ENCODE measurements at places on chromosomes 16 and 17.

DNA sequence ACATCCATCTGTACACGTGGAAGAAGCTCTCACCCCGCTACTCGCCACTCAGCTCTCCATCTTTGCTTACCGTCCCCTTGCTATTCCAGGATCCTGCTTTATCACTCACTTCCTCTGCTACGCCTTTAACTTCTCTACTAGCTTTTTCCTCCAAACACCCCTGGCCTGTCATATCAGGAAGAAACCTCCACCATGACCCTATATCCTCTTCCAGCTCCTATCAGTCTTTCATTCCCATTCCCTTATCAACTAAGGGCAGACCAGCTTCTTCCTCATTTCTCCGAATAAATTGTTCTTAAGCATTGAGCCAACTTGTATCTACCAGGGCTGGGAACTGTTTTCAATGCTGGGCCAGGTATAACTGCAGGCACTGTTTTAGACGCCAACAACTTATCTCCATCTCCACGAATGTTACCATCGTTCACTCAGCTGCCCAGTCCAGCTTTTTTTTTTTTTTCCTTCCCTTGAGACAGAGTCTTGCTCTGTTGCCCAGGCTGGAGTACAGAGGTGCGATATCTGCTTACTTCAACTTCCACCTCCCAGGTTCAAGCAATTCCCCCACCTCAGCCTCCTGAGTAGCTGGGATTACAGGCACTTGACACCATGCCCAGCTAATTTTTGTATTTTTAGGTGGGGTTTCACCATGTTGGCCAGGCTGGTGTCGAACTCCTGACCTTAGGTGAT, 4.3 kb downstream of the IQCK start:
- no peak for DNase-seq

DNA sequence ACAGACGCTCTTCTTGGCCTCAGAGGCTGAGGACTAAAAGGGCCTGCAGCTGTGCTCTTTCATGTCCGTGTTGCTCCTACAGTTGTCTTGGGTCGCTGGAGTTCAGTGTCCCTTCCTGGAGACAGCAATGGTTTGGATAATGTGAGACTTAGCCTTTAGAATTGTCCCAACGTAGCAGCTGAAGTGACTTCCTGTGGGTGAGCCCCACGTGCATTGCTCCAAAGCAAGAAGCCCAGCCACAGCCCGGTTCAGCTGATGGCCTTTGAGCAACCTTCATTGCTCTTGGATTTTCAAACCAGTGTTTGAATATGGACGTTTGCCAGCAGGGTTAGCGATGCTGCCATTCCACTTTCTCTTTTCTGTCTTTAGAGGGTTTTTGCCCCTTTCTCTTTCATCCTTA, 19.7 kb downstream of the TMEM11 start:
- no peak for DNase-seq

- no peak for DNase-seq
Measured at GRCh38 chr17:62030264-62030663, 34.8 kb downstream of the MED13 start.

DNA sequence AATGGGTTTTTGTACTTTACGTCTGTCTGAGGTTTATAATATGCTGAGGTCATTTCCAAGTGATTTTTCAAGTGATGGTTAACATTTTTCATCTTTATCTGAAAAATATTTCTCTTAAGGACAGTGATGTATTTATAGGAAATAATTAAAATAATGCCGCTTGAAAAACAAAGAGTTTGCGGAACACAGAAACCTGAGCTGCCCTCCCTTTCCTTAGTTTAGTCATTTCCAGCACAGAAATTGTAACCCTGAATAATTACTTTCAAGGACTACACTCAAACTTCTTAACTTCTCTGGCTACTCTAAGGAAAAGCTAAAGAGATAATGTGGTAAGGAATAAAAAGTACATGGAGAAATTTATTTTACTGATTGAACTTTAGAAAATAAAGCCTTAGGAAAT, 54.6 kb downstream of the MRTFB start:
- DNase-seq, result no peak

DNA sequence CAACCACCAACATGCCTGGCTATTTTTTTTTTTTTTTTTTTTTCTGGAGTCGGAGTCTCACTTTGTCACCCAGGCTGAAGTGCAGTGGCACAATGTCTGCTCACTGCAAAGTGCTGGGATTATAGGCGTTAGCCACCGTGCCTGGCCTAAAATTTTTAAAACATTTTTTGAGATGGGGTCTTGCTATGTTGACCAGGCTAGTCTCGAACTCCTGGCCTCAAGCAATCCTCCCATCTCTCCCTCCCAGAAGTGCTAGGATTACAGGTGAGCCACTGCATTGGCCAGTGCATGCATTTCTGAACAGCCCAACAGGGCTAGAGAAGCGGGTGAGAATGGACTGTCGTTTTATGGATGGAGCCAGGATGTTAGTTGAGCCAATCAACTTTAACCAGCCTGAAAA, 72.4 kb downstream of the ERCC4 start:
- no peak for DNase-seq

DNA sequence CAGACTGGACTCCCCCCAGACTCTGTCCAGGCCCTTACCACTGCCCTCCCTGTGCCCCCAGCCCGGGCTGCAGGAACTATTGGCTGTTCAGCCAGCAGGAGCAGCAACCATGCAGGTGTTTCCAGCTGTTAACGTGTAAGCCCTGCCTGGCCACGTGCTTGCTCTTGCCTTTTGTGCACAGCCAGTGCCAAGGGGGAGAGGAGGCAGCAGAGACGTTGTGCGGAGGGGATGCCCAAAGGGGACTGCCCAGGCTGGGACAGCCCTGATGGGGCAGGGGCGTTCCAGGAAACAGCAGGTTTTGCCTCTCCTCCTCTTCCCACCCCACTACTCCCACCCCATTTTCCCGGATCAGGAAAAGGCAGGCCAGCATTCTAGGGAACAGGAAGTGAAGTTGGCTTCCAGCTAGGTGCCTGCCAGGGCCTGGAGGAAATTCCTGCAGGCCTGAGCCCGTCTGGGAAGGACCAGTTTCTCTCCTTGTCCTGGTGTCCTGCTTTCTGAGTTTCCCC, 16.7 kb upstream of the LASP1NB start:
- no peak for DNase-seq

DNA sequence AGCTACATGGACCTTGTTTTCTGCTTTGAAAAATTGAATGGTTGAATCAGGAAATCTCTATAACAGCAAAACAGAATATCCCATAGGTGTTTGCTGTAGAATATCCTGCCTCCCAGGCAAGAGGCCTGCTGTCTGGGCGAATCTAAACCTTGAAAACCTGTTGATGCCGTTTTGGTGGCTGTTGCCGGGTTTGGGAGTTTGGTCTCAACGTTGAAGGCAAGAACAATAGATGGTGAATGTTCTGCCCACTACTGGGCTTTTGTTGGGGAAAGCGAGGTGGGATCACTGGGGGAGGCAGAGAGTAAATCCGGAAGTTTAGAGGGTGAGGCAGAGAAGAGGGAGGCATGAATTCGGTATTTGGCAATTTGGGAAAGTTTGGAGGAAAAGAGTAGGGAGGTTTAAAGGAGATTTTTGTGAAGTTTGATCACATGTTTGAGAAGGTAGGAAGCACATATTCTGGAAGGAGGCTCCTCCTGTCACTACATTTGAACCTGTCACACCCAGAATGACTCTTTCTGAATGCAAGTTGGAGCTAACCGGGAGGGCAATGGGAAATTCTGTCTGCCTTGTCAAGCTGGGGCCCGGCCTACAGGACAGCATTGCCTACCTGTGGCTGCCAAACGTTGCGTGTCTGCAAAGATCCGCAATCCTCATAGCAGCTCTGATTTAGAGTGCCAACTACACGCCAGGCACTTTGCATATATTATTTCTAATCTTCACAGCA, 46.5 kb downstream of the GPRC5B start:
- no peak for DNase-seq

DNA sequence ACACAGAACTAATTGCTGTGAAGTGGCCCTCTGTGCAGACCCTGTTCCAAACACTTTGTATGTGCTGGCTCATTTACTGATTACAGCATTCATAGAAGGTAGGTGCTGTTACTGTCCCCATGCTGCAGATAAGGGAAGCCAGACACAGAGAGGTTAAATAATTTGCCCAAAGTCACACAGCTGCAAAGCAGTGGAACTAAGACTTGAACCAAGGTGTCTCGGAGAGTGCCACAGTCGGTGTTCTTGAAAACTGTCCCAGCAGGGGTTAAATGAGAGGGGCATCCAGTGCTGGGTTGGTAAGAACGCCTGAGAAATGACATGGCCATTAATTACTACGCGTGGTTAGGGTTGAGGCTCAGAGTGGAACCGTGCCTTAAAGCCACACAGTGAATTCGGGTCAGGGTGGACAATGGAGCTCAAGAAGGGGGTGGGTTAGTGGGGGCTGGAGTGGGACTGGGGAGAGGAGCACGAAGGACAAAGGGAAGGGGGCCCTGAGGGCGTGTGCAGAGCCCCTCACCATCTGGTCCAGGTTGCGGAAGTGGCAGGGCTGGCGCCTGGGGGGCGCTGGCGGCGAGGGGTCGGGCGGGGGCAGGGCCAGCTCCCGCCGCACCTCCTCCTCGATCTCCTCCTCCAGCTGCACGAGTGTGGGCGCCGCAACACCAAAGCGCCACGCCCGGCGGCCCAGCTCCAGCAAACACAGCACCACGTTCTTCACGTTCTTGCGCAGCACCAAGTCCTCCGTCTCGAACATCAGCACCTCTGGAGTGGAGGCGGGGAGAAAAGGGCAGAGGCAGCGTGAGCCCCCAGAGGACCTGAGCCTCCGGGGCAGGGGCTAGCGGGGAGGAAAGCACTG, 3.3 kb downstream of the GAS2L2 start:
- no peak for DNase-seq

DNA sequence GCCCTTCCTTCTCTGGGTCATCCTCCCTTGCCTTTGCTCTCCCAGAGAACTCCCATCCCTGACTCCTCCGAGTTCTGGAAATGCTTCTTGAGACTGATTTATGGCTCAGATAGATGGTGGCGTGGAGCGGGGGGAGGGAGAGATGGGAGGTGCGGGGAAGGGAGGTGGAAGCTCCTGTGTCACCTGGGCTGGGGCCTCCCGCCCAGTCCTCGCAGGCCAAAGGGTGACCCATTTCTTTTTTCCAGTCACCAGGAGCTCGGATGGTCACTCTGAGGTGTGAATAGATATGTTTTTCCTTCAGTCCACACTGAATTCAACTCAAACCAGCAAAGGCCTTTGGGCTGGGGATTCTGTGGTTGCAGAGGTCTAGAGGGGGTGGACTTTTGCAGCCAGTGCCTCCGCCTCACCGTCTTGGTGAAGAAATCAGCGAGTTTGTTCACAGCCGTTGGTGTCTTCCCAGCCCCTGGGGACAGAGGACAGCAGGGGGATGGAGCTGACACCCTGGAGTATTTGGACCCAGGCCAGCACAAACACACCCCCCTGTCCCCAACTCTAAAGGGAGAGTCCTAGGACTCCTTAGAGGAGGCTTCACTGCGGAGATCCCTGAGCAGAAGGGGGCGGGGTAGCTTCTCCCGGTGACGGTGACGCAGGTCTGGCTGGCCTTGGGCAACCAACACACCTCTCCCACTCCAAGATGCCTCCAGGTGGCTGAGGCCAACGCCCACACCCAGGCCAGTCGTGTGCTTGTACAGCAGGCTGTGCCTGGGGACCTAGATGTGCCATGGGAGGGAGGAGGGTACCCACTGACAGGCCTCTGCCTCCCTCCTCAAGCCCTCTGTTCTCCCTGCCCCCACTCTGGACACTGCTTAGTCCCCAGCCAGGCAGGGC, 80.6 kb downstream of the AMFR start:
- DNase-seq, result no peak

DNA sequence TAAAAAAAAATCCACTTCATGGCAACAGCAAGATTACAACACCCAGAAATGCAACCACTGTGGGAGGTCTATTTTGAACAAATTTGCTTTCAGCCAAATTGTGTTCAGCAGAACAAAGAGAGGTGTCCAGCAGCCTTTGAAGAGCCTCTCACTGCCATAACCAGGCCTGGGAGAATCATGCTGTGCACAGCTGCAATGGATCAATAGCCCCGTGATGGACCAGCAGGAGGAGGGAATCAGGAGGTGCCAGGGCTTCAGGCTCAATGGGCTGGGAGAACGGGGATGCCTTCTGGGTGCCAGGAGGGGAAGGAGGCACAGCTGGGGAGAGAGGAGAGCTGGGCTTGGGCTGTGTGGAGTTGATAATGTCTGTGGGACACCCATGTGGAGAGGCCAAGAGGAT, 366.2 kb upstream of the EEF2KMT start:
- no peak for DNase-seq

- no peak for DNase-seq
Measured at GRCh38 chr17:55760643-55761355, 9.9 kb downstream of the PCTP start.

GRCh38 chr17:81365148-81365600, 30.1 kb upstream of the BAHCC1 start:
- no peak for DNase-seq

DNA sequence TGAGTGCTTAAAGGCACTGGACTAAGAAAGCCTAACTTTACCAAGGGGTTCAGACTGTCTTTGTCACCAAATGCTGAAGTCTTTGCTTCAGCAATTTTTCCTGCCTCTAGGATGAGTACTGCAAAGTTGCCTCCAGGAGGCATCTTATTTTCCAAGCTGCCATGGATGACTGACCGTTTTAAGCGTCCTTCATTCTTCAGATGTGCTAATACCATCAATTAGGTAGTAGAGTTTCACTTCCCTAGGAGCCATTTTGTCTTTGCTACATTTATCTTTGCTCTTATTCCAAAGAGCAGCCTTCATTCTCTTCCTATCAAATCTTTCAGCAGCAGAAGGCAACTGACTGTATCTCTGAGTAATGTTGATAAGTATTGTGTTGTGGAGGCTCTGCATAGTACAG, 440.1 kb downstream of the CDH13 start:
- DNase-seq, result no peak

GRCh38 chr17:2312736-2313135, 9.0 kb downstream of the SRR start:
- no peak for DNase-seq

GRCh38 chr17:29585080-29585751, 4.2 kb downstream of the GIT1 start:
- DNase-seq, result no peak

- no peak for DNase-seq
Measured at GRCh38 chr17:11916091-11916490, 81.2 kb downstream of the ZNF18 start.

DNA sequence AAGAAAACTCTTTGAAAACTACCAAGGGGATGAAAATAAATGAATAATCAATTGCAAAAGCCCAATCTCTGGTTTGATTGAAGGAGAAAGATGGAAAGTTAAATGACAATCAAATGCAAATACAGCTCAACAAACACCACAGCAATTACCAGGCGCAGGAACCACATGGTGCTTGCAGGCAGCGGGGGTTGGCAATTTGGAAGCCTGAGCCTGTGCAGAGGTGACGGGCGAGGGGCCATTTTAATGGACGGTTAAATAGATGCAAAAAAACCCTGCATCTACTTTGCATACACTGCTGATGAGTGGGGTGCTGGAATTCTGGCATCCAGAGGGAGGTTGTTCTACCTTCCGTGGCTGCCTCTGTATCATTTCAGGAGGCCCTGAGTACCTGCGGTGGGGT, 4.8 kb upstream of the SEZ6 start:
- DNase-seq, result no peak

DNA sequence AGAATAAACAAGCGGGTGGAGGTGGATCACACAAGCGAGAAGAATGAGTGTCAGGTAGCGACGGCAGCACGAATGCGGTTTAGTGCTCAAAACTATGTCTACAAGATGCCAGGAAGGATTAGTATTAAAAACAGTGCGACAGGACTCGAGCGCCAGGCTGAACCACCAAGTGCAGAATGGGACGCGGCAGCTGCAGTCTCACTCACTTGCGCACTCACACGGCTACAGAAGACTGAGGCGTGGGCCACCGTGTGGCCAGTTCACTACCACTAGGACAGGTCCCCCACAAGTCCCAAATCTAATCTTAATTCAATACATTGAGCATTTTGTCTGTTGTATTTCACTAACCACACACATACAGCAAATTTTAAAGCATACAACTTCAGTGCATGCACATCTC, 35.7 kb upstream of the TRAP1 start:
- DNase-seq, result no peak

- DNase-seq, result no peak
Measured at GRCh38 chr17:32487473-32488176, 832 bp downstream of the CDK5R1 start.
